ENCODE measurements at places on chromosomes 5 and 9. TPM values are rescaled to one million over a fixed set of nuclear protein-coding genes. Genes with fewer than 3 reads are reported as not detected.
A peak's percentile ranks its signal among the peaks of the same experiment; 100 is the strongest.

Gene TOR4A
- total RNA-seq, result 19.6 TPM

Gene ROR2
- not detected for total RNA-seq

Gene EDIL3
- total RNA-seq, result 0.32 TPM

Gene CARTPT
- total RNA-seq, result not detected

DNA sequence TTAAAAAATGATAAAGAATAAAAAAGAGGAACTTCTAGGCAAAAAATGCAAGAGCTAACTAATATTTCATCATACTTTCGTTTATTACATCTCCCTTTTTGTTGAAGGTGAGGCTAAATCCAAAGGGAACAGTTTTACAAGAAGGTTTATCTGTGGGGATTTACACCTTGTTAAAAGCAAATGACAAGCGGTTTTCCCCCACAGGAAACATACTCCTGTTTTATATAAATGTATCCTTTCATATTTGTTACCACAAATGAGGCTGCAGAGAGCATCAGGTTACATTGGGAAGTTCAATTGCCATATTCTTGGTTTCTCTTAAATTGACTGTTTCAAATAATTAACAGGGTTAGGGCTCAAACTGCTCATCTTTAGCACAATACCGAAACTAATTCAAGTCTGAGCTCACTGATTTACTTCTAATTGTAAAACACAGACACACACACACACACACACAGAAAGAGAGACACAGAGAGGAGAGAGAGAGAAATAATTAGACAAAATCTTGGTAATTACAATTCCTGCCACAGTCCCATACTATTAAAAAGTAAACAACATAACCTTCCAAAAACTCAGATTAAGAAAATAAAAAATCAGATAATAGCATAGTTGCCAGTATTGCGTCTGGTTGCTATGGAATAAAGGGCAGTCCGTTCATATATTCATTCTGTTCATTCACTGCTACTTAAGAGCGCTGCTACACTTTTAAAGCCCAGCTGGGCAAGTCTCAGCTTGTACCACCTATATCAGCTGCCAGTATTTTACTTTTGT is 17.1 kb downstream of the RFX3 start:
- H3K36me3 ChIP-seq, result no peaks in the 10 kb centered on the region
- H3K27ac ChIP-seq, result peak overlapping the region; percentile 61
- peak overlapping the region; percentile 43 for H3K4me3 ChIP-seq

GRCh38 chr9:5186416-5187169 is 1.2 kb upstream of the INSL6 start:
- H3K27ac ChIP-seq, result no peak overlapping the region
- H3K36me3 ChIP-seq, result no peaks in the 10 kb centered on the region
- no peaks in the 10 kb centered on the region for H3K27me3 ChIP-seq
- no peak for DNase-seq
- H3K4me3 ChIP-seq, result no peak overlapping the region
- H3K4me1 ChIP-seq, result no peaks in the 10 kb centered on the region

GRCh38 chr5:133754575-133755169 is 142.3 kb upstream of the FSTL4 start:
- peak; percentile 11 for DNase-seq
- no peaks in the 10 kb centered on the region for H3K36me3 ChIP-seq
- no peak overlapping the region for H3K27ac ChIP-seq
- no peaks in the 10 kb centered on the region for H3K4me1 ChIP-seq

DNA sequence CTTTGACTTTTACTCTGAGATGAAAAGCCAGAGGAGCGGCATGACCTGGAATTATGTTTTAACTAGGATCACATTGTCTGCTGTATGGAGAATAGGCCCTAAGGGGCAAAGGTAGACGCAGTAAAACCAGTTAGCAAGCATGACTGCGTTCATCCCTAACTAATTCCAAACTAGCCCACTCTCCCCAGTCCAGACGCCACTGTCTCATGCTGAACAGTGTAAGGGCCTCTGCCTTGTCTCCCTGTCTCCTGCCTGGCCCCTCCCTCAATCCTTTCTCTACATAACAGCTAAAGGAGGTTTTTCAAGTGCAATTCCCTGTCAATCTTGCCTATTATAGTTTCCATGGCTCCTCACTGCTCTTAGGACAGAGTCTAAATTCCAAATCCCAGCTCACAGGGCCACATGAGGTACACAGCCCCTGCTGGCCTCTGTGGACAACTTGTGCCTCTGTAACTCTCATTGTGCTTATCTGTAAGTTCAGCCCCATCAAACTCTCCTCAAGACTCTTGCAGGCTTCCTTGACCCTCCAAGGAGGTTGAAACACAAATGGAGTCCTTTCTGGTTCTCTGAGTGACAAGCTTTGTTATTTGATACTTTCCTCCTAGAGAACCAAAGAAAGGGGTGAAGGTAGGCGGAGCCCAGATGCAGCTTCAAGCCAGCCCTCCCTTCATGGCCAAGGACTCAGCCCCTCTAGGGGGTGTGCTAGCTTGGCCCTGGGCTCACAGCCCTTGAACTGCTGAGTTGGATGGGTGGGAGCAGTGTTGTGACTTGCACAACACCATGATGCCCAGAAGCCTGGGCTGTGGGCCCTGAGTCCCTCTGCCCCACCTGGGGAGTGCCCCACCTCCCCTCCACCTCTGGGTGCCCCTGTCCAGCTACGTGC is 16.0 kb upstream of the SLC22A4 start:
- no peak for DNase-seq
- no peaks in the 10 kb centered on the region for H3K27me3 ChIP-seq
- H3K4me3 ChIP-seq, result no peak overlapping the region
- H3K36me3 ChIP-seq, result no peaks in the 10 kb centered on the region
- no peak overlapping the region for H3K27ac ChIP-seq
- no peaks in the 10 kb centered on the region for H3K4me1 ChIP-seq

- peak overlapping the region; percentile 74 for H3K4me3 ChIP-seq
- DNase-seq, result no peak
- H3K27me3 ChIP-seq, result no peaks in the 10 kb centered on the region
- 0 out of 2 replicates have a peak overlapping the region, but pooled peaks have one; percentile 11 for H3K27ac ChIP-seq
Measured at GRCh38 chr5:154683101-154683880, 71.9 kb upstream of the LARP1 start.

GRCh38 chr5:107437986-107438510 is 232.7 kb downstream of the EFNA5 start:
- H3K27ac ChIP-seq, result no peak overlapping the region
- no peaks in the 10 kb centered on the region for H3K4me1 ChIP-seq
- no peak for DNase-seq
- H3K27me3 ChIP-seq, result no peaks in the 10 kb centered on the region
- no peaks in the 10 kb centered on the region for H3K36me3 ChIP-seq
- H3K4me3 ChIP-seq, result no peak overlapping the region

DNA sequence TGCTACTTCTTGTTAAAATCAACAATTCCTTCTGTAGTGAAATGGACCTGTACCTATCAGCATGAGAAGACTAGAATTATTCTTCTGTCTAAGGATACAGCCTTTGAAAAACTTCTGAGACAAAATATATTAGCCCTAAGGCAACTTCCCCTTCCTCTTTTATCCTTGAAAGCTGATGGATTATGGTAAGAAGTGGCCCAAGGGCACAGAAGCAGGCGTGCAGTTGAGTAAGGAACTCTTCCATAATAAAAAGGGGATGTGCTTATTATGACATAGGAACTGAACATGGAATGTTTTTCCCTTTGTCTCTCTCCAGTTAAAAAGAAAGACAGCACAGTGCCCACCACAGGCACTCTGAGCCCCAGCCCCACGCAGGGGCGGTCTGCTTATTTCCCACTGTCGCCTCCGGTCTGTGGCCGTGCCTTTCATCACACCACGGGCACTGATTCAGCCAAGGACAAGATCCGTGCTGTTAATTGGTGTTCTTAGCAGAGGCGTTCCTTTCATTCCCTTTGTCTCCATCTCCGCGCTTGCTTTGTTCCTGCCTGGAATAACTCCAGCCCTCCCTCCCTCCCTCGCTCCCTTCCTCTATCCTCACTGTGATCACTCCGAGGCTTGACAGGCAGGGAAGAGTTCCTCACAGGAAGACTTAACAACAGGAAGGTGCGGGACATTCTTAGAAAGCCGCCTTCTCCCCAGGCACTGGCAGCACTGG is 135.9 kb upstream of the OTULINL start:
- H3K36me3 ChIP-seq, result peaks cover 13% of the 10 kb centered on the region
- no peak overlapping the region for H3K27ac ChIP-seq

GRCh38 chr5:2753452-2754420 is 2.3 kb upstream of the IRX2 start:
- H3K27me3 ChIP-seq, result no peaks in the 10 kb centered on the region
- DNase-seq, result no peak
- H3K4me3 ChIP-seq, result no peak overlapping the region
- H3K27ac ChIP-seq, result no peak overlapping the region
- no peaks in the 10 kb centered on the region for H3K4me1 ChIP-seq
- H3K36me3 ChIP-seq, result no peaks in the 10 kb centered on the region

DNA sequence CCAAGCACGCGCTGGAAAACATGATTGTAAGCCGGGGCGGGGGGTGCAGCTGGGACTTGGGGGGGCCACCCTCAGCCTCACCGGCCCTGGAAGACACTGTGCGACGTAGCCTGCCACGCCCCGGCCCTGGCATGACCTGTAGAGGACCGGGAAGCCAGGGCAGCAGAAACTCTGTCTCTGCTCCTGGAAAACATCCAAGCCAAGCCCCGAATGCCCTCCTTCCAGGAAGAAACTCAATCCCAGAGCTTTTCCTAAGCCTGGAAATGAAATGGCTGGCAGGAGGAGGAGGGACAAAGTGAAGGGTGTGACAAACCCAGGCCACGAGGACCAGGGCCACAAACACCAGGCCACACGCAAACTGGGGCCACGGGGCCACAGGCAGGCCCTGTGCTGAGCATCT is 55.4 kb downstream of the KCNT1 start:
- no peaks in the 10 kb centered on the region for H3K36me3 ChIP-seq
- no peaks in the 10 kb centered on the region for H3K4me1 ChIP-seq
- DNase-seq, result no peak

- no peaks in the 10 kb centered on the region for H3K4me1 ChIP-seq
- H3K36me3 ChIP-seq, result no peaks in the 10 kb centered on the region
- DNase-seq, result no peak
- H3K27ac ChIP-seq, result no peak overlapping the region
- no peak overlapping the region for H3K4me3 ChIP-seq
Measured at GRCh38 chr5:67623078-67623477, 426.5 kb upstream of the CD180 start.

GRCh38 chr5:310516-310915 is 11.0 kb upstream of the AHRR start:
- H3K27me3 ChIP-seq, result no peaks in the 10 kb centered on the region
- H3K36me3 ChIP-seq, result peaks cover 37% of the 10 kb centered on the region
- no peak overlapping the region for H3K27ac ChIP-seq
- H3K4me3 ChIP-seq, result no peak overlapping the region
- DNase-seq, result no peak

GRCh38 chr5:100796851-100797250 is 106.2 kb downstream of the ST8SIA4 start:
- no peak overlapping the region for H3K4me3 ChIP-seq
- no peaks in the 10 kb centered on the region for H3K27me3 ChIP-seq
- no peak for DNase-seq
- H3K27ac ChIP-seq, result no peak overlapping the region

DNA sequence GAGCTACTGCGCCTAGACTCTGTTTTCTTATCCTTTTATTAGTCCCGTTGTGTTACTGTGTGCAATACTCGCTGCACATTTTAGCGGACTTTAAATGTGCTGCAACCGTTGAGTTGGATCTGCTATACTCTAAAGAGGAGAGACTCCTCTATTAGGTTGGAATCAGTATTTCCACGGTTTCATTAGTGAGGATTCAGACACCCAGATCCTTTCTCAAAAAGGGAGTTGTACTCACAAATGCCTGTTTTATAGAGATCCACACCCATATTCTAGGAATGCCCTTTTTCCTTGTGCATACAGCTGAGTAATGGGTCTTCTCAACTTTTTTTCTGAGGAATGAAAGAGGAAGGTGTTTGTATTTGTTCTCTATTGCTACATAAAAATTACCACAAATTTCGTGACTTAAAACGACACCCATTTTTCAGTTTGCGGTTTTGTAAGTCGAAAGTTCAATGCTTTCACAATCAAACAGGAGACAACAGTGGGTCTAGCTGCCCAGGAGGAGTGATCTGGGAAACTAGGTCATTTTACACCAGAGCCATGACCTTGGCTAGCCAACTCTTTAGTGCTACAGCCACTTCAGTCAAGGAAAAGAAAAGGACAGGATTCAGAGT is 52.8 kb upstream of the SLC44A1 start:
- H3K27ac ChIP-seq, result no peak overlapping the region
- H3K4me3 ChIP-seq, result no peak overlapping the region
- H3K4me1 ChIP-seq, result peaks cover 8% of the 10 kb centered on the region

- no peak overlapping the region for H3K4me3 ChIP-seq
- no peak for DNase-seq
- no peaks in the 10 kb centered on the region for H3K36me3 ChIP-seq
- peaks cover 2% of the 10 kb centered on the region for H3K27me3 ChIP-seq
Measured at GRCh38 chr9:131799177-131799823, 59.4 kb upstream of the RAPGEF1 start.

DNA sequence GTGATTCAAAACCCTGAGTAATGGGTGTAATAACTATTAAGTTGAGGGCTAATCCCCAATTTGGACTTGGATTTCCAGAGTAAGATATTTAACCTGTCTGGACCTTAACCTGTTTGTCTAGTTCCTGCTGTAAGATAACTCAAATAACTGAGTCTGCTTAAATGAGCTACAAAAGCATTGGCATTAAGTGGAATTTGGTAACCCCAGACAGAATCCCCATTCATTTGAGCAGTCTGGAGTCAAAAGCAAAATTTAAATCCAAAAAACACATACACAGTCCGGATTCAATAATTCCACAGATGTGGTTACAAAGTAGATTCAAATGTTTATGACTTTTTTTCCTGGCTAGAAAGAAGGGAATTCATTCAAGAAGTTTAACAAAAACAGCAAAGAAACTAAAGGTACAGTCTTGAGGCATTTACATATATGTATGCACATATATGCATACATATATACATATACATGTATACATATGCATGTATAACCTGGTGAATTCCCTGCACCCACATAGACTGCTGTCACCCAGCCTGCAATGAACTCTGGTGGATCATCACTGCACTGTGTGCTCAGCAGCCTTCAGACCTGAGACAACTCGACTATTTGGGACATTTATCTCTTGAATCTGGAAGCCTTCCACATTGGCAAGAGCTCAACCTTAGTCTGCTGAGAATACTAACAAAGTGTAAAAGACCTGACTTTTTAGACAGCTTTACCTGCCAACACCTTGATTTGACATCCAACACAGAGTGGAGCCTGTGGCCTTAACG is 205.4 kb downstream of the LURAP1L start:
- no peak overlapping the region for H3K4me3 ChIP-seq
- DNase-seq, result no peak
- H3K27ac ChIP-seq, result no peak overlapping the region
- H3K27me3 ChIP-seq, result no peaks in the 10 kb centered on the region

GRCh38 chr5:65032250-65032649 is 263.5 kb downstream of the CWC27 start:
- H3K27me3 ChIP-seq, result no peaks in the 10 kb centered on the region
- no peak overlapping the region for H3K4me3 ChIP-seq
- peaks cover 19% of the 10 kb centered on the region for H3K4me1 ChIP-seq
- no peaks in the 10 kb centered on the region for H3K36me3 ChIP-seq
